ENCODE measurements at places on chromosomes 3 and 15. TPM values are rescaled to one million over a fixed set of nuclear protein-coding genes. Genes with fewer than 3 reads are reported as not detected.

The CFAP91 gene
- polyA plus RNA-seq: 0.31 TPM

The OR5H15 gene
- polyA plus RNA-seq: not detected

The ZNF80 gene
- polyA plus RNA-seq: not detected

The ZPLD1 gene
- polyA plus RNA-seq: not detected

The MEX3B gene
- not detected for polyA plus RNA-seq

All from naive B cell (primary cell).